ENCODE measurements at places on chromosomes 12 and 14.

DNA sequence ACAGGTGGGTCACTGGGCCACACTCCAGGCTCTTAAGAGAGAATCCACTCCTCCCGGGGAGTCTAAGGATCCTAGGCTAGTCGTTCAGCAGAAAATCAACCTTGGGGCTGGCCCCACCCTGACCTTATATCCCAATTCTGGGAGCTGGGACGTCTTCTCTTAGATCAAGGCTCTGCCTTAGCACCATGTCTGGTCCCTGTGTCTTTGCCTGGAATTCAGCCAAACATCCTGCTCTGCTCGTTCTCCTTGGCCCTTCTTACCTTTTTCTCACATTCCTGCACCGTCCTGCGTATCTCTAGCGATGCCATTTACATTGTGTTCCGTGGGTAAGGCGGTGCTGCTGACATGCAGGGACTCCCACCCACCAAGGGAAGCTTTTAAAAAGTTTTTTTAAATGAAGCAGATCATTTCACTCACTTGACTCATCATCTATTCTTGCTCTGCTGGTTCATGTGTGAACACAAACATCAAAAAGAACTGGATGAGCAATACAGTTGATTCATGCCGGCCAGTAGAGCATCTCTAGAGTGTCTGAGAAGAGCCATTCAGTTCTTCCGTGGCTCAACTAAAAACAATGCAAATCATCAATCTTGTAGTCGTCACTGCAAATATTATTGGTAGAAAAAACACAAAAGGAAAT is 50.2 kb downstream of the KCNK13 start:
- DNase-seq, result no peak

DNA sequence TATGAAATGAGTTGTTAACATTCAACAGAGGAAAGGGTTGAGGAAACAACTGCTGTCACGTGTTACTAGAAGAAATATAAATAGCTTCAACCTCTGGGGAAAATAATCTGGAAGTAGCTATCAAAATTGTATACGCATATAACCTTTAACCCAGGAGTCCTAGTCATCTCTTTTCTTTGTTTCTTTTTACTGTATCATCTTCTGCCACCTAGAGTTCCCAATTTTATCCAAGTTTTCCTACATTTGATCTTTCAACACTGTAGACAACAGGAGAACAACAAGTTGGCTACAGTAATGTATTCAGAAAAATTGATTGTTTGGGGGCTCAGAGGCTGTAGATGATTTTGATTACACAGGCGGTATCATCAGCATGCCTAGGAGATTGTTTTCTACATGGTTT is 453.7 kb downstream of the FSCB start:
- DNase-seq, result no peak

DNA sequence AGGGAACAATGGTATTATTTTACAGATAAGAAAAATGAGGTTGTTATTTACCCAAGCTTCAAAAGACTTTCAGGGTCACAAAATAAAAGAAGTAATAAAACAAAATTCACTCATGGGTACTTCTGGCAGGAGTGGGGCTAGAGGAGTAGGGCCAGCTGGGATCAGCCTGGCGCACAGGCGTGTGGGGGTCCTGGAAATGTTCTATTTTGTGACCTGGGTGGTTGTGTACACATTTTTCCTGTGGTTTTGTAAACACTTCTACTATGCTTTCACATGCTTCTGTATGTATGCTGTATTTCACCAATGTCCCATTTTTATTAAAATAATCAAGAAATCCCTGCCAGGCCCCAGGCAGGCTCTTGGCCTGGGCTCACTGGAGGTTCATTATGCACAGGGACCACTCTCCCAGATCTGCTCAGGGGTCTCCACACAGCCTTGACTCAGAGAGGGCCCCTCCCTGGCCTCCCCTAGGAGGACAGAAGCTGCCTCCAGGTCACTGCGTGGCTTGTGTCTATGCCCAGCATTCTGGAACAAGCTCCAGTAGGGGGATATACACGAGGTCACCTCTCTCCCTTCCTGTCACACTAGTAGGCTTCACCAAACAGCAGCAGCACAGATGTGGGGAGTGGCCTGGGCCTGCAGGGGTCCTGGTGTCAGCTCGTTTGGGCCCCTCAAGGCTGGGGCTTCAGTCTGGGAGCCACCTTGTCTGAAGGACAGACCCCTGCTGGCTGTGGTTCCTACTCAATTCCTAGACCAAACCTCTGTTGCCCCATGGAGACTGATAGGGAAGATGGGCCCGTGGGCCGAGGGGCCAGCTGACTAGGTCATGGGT is 37.8 kb downstream of the ANAPC7 start:
- peak; percentile 56 for DNase-seq

DNA sequence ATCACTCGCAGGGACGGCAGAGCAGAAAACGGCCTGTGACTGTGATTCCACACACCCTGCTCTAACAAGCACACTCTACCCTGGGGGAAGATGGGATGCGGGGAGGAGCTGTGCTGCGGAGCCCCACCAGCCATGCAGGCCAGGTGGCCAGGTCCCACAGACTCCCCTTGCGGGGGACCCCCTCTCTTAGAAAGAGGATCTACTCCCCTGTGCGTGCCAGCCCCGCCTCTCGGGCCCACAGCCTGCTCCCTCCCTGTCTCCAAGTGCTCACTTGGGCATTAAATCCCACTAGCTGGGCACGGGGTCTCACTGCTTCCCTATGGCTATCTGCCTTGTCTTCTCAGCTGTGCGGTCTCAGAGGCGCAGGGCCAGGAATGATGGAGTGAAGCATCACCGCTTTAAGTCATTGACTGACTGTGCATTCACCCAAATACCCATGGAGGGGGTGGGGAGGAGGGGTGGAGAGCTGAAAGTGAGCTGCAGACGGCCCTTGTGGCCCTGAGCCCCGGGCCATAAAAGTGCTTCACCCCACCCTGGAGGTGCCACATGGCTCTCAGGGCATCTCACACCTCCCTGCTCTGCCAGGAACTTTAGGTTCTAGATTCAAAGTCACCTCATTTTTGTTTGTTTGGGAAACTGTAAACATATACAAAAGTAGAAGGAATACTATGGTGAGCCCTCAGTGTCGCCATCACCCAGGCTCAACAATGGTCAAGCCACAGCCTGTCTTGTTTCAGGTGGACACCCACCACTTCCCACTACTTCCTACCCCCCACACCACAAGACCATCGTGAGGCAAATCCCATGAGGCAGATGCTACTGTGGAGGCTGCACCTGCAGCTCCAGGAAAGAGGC is 9.4 kb downstream of the STX2 start:
- DNase-seq, result no peak

GRCh38 chr14:26597589-26598080 is at the start of gene NOVA1:
Gene NOVA1 (minus strand): TSS chr14:26598033. CDS start chr14:26597436, 597 bp downstream.
- DNase-seq, result peak; percentile 46

- DNase-seq, result no peak
Measured at GRCh38 chr14:33370426-33370825, 431.7 kb downstream of the NPAS3 start.

GRCh38 chr14:34364201-34364600 is 97.8 kb downstream of the SPTSSA start:
- DNase-seq, result no peak

GRCh38 chr12:118011377-118011776 is 5.1 kb upstream of the RFC5 start:
- DNase-seq, result no peak

DNA sequence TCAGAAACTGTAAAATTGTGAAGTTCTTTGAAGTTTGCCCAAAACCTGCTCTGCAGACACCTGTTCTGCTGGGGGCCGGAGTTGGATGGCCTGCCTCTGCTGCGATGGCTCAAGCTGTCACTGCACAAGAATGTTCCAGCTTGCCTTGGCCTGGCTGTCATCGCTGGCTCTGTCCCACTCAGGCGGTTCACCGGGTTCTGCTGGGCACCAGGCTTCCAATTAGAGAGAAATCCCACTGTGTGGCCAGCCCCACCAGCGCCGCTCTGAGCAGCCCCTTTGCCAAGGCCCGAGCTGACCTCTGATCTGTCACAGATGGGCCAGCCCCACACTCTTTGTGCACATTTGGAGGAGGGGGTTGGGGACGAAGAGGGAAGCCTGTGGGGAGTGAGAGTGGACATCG is 71.7 kb upstream of the GPATCH2L start:
- DNase-seq, result no peak

DNA sequence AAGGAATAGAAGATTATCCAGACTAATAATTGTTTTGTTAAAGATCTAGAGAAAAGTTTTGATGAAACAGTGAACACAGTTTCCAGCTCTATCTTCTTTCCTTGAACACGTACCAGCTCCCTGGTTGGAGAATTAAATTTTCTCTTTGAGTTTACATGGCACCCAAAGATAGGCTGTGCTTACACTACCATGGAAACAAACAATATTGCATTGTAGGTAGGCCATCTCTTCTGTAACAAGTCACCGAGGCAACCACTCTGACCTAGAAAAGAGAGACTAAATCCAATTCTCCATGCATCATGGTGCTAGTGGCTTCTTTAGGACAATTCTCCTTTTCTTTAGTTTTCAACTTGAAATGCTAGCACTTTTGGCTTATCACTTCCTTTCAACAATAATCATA is 9.9 kb downstream of the BMAL2 start:
- no peak for DNase-seq

GRCh38 chr12:1424674-1425395 is 169.5 kb downstream of the FBXL14 start:
- no peak for DNase-seq

DNA sequence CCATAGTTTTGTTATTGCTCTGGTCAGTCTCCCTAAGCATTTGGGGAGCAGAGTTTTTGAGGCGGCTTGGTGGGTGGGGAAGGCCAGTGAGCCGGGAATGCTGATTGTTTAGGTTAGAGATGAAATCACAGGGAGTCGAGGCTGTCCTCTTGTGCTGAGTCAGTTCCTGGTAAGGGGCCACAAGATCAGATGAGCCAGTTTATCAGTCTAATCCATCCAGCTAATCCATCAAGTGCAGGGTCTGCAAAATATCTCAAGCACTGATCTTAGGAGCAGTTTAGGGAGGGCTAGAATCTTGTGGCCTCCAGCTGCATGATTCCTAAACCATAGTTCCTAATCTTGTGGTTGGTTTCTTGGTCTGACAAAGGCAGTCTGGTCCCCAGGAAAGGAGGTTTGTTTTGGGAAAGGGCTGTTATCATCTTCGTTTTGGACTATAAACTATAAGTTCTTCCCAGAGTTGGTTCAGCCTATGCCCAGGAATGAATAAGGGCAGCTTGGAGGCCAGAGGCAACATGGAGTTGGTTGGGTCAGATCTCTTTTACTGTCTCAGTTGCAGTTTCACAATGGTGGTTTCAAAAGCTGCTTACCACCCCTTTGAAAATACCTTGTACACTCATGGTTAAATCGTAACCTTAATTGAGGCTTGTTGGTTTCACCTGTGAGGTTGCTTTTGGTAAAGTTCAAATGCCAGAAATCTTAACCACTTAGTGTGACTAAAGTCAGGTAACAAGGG is 33.6 kb upstream of the HIGD1C start:
- DNase-seq, result no peak

DNA sequence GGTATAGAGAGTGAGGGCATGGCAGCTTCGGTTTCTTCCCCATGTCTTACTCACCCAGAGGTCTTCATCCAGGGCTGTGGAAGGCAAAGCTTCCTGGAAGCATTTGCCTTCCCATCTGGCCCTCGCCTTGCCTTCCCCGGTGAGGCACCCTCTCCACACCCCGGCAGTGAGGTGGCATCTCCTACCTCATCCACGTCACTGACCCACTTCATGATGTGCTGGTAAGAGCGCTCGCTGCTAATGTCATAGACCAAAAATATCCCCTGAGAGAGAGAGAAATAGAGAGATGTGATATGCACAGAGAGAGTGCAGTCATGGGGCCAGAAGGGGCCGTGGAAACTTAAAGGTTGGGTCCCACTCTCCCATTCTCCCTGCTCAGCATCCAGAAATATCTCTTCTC is 8.3 kb upstream of the GPX2 start:
- DNase-seq, result no peak

DNA sequence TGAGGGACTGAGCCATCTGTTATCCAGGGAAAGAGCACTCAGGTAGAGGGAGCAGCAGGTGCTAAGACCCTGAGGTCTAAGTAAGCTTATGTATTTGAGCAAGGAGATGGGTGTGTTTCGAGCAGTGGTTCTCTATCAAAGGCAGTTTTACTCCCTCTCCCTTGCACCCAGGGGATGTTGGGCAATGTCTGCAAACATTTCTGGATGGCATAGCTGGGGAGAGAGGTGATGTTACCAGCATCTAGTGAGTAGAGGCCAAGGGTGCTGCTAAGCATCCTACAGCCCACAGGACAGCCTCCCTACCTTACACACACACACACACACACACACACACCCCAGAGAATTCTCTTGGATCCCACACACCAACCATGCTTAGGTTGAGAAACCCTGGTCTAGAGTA is 221.0 kb upstream of the PWP1 start:
- DNase-seq, result no peak

GRCh38 chr14:60485598-60486251 is at the start of gene C14orf39:
Gene C14orf39 (minus strand): TSS chr14:60486063. CDS start chr14:60485078, 985 bp downstream.
- DNase-seq, result no peak

DNA sequence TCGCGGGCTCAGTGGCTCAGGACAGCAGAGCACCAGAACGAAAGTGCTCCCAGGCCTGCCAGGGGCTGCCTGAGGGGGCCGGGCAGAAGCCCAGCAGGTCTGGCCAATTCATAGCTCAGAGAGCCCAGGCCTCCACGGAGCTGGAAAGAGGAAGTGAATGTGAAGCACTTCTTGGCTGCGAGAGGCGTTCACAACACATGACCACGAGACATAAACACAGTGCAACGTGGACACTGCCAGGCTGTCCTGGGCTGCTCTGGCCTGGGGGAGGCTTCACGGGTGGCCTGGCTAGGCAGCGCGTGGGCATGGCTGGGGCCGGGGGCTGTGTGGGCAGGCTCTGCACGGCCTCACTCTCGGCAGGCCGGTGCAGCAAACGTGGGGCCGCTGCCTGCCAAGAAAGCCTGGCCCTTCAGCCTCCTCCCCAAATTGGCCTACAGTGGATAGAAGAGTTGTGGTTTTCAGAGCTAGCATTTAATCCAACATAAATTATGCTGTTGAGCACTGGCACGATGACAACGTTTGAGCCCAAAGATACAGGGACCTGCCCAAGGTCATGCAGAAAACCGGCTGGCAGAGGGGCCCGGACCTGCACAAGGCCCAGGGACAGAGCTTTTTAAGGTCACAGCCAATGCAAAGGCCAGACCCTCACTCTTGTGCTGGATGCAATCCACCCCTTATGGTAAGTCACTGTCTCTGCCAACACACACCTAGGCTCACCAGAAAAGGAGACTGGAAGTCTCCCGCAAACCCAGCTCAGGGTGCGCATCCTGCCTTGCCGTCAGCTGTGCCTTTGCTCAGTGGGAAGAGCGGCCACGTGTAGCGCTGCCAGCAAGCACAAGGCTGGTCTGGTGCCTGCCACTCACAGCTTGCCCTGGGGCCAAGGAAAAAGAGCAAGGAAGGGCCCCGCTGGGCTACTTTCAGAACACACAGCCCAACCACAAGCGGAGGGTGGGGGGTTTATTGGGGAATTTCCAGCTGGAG is 8.6 kb downstream of the SLC25A29 start:
- DNase-seq, result peak; percentile 82

DNA sequence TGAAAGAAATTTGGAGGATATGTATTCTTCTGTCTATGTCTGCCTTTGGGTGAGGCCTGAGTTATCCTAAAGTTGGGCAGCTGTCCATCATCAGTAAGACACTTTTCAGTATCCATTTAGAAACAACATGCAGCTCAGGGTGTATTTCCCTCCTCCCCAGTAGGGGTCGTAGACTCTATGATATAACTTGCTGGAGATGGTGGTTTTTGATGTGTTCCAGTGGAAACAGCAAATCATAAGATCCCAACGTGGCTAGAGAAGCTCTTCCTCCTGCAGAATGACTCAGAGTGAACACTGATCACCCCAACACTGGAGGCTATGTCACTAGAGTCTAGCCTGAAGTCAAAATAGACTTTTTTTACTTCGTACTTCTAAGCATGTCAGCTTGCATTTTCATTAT is 331.6 kb upstream of the STXBP6 start:
- DNase-seq, result no peak

- DNase-seq, result no peak
Measured at GRCh38 chr14:90453401-90453951, 56.6 kb downstream of the CALM1 start.

- DNase-seq, result no peak
Measured at GRCh38 chr12:106386813-106387535, 29.4 kb downstream of the POLR3B start.
